ENCODE measurements at places on chromosomes 12 and 14.

DNA sequence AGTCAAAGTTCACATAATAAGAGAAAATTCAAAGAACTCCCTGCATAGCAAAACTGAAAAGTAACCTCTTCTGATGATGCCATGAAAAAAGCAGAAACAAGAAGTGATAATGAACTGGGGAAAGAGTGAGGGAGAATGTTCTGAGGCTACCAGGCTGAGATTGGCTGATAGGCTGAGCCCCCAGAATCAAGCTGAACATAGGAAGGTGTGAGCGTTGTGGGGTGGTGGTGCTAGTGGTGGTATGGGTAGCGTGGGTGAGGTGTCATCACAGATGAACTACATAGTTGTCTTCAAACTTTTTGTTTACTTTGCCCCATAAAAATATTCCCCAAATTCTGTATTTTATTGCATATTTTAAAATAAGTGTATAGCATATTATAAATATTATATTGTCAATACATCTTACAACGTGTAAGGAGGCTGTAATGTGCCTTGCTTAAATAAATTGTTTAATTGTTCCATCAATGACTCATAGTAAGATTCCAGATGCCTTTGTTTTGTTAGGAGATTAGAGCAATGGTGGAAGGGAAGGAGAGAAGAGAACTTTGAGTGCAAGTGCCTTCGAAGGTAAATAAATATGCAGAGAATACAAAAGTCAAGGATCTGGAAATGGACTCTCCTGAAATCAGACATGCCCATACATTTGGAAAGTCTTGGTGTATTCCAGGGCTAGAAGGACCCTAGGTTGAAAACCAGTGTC is 15.8 kb upstream of the CFAP54 start:
- no peak for DNase-seq

DNA sequence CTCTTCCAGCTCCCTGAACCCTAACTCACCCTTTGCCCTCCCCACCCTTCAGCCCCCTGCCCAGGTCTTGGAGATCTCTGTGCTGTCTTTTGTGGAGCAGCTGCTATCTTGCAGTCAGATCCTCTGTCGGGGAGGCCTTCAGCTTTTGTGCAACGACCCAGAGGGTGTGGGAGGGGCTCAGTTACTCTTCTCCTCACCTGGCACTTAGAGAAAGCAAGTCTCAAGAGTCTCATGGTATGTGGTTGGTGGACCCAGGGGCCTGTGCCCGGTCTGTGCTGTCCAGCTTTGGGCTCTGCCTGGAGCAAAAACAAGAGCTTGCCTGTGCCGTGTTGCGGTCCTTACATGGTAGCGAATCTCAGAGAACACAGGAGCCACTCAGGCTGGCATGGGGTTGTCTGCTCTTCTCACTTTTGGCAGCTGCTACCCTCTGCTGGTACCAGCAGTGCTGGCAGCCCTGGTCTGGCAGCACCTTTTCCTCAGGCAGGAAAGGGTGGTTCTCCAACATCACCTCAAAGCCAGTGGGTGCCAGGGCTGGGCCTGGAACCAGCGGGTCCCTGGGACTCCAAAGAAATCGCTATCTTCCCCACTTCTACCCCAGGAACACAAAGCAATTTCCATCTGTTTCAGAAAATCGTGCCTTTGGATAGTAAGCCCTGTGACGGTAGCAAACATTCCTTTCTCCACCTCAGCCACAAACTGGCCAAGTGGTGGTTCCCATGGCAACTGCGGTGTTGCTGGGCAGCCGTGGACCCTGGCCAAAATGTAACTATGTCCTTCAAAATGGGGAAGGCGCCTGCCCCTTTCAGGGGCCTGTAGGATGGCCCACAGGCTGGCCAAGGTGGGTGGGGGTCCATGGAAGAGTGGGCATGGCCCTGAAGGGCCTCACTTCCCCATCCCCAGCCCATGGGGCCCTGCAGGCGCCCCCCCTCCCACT is 90.0 kb downstream of the RIN3 start:
- no peak for DNase-seq

DNA sequence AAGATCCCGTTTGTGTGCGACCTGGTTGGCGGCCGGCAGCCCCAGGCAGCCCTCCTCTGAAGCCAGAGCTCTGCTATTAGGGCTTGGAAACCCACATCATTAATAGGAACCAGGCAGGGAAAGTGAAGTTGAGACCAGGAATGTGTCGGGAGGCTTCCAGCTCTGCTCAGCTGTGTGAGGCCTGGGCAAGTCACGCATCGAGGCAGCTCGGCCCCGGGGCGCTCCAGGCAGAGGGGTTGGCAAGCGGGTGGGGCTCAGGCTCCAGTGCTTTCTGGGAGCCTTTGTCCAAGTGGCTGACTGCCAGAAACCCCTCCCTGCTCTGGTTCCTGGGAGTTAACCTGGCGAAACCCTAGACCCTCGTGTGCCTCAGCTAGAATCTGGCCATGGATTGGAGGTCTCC is 1151.7 kb downstream of the VRK1 start:
- no peak for DNase-seq

DNA sequence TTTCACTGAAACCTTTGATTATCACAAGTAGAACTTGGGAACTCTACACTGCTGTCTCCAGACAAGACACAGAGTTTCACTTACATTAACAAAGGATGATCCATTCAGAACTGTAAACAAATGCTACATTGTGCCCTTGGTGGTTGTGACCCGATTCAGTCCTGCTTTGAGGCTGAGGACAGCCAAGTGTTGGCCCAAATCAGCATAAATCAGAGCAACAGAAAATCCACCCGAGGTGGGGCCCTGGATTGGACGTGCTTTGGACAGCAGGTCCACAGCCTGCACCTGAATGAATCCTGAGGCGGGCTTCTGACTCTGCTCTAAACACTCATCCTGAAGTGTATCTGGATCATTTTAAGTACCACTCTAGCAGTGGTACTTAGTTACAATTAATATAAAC is 68.8 kb downstream of the PPP2R5C start:
- DNase-seq, result no peak

- DNase-seq, result no peak
Measured at GRCh38 chr12:14643251-14643650, 53.1 kb downstream of the GUCY2C start.

DNA sequence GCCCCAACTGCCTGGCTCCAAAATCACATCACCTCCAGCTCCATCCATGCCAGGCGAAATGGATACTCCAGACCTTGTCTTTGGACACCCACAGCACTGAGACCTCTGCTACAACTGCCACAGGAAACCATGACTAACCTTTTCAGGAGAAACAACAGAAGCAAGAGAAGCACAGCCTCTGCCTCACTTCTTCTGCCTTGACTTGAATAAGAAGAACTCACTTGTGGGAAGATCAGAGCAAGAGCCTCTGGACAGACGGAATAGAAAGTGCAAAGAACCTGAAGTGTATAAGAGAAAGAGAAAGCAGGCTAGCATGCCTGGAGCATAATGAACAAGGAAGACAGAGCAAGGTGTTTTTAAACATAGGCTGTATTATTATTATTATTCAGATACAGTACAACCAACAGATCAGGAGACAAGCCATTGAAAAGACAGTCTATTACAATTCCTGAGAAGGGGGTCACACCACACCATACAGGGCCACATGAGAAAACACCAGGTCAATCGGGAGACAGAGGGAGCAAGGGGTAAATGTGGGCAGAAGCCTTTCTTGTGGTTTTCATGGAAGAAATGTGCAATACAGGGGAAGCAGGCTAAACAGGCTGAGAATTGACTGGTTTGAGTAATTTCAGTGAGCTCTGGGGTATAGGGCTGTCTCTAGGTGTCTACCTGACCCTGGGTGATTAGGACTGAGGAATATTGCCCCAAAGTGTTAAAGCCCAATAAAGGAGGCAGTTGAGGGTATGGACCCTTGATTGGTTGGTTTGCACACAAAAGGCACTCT is 7.4 kb upstream of the OR10P1 start:
- DNase-seq, result no peak

Measured in activated CD8-positive, alpha-beta memory T cell treated with anti-CD3 and anti-CD28 coated beads for 48 hours (primary cell).